ENCODE measurements at places on chromosomes 4 and X.

GRCh38 chr4:21046141-21046540, 345.9 kb downstream of the PACRGL start:
- DNase-seq, result no peak

DNA sequence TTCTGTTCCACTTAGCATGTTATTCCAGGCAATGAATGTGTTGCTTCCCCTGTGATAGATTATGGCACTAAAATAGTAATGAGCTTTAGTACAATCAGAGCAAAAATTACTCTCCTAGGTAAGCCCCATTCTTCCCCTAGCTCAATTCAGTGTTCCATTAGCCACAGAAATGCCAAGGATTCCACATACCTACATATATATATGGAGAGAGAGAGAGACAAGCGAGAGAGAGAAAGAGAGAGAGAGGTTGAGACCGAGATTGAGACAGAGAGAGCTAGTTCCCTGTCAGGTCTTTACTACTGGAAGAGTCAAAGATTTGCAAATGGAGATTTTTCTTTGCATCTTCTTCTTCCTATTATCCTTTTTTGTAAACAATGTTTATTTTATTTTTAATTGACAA, 8.7 kb downstream of the LIMCH1 start:
- no peak for DNase-seq

DNA sequence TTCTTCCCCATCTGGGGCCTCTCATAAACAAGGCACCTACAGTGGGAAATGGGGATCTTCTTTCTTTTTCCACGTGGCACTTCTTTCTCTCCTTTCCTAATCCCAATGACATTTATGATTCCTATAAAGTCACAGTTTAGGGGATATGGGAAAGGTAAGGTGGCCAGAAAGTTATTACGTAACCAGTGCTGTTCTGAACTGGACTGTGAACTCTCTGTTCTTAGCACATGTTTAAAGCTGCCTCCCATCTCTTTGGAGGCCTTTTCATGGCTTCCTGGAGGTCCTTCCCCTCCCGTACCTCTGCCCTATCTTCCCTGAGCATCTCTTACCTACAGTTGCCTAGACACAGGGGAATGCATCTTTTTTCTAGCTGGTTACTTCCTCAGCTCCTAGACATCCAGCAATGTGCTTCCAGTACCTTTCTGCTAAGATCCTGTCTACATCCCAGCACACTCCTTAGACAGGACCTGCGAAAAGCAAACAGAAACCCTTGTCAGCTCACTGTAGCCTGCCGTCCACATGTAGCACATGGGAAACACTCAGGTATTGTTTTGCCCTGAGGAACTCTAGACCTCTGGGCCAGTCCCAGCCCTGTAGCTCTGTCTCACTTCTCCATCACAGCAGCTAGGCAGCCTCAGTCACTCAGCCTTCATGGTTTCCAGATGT, 195.4 kb downstream of the NWD2 start:
- DNase-seq, result peak; percentile 27

GRCh38 chr4:14856062-14856933, 146.0 kb upstream of the CPEB2 start:
- peak; percentile 96 for DNase-seq

DNA sequence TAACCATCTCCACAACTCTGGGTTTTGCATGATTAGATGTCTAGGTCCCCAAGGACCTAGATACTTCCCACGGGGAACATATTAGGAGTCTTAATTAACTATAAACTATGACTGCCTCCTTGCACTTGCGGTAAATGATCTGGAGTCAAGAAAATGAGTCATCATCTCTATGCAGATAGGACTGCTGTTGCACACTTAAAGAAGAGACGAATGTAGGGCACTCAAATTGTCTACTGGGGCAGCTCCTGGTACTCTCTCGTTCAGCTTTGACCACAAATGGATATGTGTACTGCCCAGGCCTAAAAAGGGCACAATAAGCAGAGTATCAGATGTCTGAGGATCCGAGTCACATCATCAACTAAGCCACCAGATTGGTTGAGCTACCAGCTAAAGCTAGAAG, 1783.4 kb upstream of the AGA start:
- DNase-seq, result no peak

DNA sequence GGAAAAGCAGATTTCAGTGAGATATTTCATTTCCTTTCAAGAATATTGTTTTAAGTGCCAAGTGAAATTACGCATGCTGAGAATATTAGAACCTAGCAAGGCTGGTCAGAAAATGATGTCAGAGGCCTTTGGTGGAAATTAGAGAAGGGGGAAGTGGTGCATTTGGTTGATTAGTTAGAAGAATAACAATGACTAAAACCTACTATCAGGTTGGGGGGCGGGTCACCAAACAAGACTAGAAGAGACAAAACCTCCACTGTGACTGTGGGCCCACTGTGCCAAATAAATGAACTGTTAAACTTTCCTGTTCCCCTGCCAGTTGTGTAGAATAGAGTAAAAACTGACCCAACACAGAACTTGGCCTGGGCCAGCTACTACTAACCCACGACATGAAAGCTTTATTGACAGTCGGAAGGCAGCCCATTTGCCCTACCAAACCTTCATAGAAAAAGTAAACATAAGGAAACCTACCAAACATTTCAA, 2.9 kb downstream of the RAPGEF2 start:
- DNase-seq, result peak; percentile 90

Data from osteoblast (primary cell).